ENCODE measurements at places on chromosomes 12 and 14. TPM values are rescaled to one million over a fixed set of nuclear protein-coding genes. Genes with fewer than 3 reads are reported as not detected.

Gene ULK1
- 20.5 TPM for total RNA-seq

GRCh38 chr14:87995500-87996290 is 2.7 kb upstream of the GALC start:
- no peak for DNase-seq

DNA sequence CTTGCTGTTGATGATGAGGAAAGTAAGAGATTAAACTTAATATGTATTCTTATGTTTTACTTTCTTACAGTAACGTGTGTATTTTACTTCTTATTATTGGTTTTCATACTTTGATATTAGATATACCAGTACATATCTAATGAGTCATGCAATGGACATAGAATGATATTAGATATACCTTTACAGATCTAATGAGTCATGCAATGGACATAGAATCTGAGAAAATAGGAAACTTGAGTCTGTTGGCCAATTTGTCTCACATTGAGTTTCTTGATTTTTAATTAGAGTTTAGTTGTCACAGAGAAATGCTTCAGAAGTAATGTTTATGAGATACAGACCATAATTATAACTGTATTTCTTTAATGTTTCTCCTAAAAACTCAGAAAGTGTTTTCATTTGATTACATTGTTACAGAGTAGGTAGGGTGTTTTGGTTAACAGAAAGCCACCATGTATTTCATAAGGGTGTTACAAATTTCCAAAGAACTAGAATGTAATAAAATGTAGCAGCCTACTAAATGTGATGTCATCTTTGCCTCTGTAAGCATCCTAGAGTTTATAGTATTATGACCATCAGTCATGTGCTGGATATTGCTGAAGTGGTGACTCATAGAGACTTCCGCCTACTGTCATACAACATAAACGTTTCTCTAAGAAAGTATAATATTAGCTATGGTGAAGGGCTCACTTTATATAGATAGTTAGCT is 3.0 kb downstream of the GAS2L3 start:
- no peak for DNase-seq

Gene LUM
- total RNA-seq = 363 TPM

GRCh38 chr14:61187196-61187905 is 93.8 kb downstream of the TMEM30B start:
- no peak for DNase-seq

DNA sequence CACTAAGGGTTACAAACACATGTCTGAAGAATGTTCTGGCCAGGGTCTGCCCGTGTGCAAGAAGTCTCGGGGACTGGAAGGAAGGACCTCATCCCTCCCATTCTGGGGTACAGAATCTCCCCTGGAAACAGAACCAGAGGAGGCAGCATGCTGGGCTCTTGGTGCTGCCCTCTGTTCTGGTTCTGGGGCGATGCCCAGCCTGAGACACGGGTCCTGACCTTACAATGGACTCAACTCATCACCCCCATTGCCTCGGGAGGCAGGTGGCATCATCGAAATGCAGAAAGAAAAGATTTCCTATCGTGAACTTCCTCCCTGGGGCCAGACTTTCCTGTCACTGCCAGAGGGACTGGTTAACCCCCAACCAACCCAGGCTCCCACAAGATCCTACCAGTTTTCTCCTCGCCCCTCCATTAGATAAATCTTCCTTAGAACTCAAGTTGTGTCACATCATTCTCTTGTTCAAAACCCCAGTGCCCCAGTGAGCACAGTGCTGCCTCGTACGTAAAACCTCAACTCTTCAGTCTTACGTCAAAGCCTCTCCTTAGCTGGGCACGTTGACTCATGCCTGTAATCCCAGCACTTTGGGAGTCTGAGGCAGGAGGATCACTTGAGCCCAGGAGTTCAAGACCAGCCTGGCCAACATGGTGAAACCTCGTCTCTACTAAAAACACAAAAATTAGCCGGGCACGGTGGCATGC is 52.1 kb downstream of the PSMA6 start:
- peak; percentile 55 for DNase-seq

DNA sequence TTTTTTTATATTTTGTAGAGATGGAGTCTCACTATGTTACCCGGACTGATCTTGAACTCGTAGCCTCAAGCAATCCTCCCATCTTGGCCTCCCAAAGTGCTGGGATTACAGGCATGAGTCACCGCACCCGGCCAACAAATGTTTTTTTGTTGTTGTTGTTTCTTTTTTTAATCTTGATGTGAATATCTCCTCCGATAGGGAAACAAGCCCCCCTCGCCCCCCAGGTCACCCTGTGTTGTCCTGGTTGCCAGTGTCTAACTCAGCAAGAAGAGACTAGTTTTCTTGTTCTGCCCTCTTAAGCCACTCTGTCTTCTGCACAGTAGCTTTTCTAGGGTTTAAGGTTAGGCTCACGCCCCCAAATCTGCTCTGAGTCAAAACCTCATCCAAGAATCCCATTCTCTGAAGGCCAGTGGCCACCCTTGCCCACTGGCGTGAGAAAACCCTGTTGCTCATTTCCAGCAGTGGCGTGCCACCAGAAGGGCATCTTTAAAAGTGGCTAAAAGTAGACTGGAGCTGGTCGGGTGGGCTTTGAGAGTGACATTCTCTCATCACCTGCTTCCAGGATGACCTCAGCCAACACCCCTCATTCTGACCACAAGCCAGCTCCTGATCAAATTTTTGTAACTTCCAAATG is 42.7 kb downstream of the C14orf132 start:
- DNase-seq = peak; percentile 26

Gene RFX4
- total RNA-seq = not detected

DNA sequence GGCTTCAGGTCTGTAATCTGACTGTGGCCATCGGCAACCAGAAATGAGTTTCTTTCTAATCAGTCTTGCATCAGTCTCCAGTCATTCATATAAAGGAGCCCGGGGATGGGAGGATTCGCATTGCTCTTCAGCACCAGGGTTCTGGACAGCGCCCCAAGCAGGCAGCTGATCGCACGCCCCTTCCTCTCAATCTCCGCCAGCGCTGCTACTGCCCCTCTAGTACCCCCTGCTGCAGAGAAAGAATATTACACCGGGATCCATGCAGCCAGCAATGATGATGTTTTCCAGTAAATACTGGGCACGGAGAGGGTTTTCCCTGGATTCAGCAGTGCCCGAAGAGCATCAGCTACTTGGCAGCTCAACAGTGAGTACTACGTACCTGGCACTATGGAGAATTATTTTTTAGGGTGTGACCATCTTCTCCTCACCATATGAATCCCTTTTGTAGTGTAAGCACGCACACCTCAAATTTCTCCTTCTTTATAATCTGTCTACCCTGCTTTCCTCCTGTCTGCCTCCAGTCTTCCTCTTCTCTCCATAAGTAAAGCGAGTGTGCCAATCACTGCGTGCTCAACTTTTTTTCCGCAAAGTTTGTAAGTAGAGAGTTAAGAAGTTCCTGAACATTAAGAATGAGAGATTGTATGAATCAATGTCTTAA is at the start of gene TPH2:
Gene TPH2 (plus strand): TSS at position 118 of the 658 bp plus-strand sequence. CDS start 142 bp downstream, at position 260.
- DNase-seq = no peak

Gene TPPP2
- total RNA-seq = not detected

- DNase-seq = no peak
These were observed 207.0 kb downstream of the ATP23 start for GRCh38 chr12:58148405-58148804.

DNA sequence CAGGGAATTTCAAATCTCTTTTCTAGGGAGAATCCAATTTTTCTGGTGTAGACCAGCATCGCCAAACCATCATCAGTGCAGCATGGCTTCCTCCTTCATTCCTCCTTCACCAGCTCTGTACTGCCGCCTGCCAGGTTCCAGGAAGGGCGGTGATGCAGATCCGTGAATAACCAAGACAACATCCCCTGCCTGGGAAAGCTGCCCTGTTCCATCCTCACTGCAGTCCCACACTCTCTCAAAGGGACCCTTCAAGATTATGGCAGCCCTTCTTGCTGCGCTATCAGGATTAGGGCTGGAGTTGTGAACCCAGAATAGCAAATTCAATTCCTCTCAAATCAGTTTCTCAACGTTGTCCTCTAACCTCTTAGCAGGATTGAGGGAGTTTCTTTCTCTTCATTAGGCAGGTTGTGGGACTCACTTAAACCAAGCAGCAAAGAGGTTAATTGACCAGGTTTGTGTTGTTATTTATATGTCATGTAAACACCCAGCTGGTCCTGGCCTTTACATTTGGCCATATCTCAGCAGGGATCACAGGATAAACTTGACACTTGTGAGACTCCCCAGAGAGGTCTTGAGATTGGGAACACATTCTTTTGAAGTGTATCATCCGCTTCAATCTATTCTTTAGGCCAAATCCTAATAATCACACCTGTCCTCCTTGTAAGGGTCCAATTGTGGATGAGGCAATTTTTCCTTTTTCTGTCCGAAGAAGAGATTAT is 26.2 kb downstream of the TMEM30B start:
- DNase-seq = no peak

DNA sequence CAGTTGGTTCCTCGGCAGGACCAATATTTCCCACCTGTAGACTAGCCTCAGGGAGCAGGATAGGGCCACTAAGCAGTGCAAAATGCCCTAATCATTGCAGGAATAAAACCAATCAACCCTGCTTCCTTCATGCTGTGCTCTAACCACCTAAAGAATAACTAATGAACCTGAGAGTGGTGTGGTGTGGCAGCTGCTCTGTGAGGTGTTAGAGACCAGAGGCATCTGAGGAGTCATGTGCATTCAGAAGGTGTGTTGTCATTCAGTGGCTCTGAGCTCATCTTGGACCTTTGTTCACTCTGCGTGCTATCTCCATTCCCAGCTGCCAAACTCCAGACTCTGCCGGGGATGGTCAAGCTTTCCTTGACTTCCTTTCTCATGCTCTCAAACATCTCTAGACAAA is 136.7 kb upstream of the EGLN3 start:
- DNase-seq = no peak

GRCh38 chr12:102063069-102063468 is 1.3 kb upstream of the WASHC3 start:
- no peak for DNase-seq

Gene TCHP
- total RNA-seq = 42.9 TPM

- no peak for DNase-seq
These were observed 649 bp upstream of the SALL2 start for GRCh38 chr14:21526672-21527317.

GRCh38 chr12:115451780-115452736 is 768.1 kb upstream of the TBX3 start:
- DNase-seq = no peak

GRCh38 chr14:85190251-85190650 is 339.7 kb upstream of the FLRT2 start:
- DNase-seq = no peak

GRCh38 chr14:42947991-42948390 is 1341.3 kb downstream of the LRFN5 start:
- DNase-seq = no peak

GRCh38 chr12:68267892-68268396 is 14.5 kb upstream of the IL22 start:
- DNase-seq = no peak

DNA sequence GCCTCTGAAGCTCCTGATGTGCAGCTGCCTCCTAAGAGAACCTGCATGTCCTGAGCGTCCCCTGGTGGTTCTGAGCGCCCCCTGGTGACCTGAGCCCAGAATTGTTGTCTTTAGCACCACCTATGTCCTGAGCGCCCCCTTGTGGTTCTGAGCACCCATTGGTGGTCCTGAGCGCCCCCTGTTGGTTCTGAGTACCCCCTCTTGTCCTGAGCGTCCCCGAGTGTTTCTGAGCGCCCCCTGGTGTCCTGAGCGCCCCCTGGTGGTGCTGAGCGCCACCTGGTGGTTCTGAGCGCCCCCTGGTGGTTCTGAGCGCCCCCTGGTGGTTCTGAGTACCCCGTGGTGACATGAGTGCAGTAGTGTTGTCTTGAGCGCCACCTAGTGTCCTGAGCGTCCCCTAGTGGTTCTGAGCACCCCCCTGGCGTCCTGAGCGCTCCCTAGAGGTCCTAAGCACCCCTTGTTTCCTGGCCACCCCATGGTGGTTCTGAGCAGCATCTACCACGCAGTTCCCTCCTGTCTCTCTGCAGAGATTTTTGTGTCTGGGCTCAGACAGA is 782.5 kb downstream of the TMEM121 start:
- DNase-seq = no peak

Gene AICDA
- not detected for total RNA-seq

GRCh38 chr12:104122298-104122697 is 15.7 kb downstream of the NFYB start:
- DNase-seq = no peak

Gene TPH2
- total RNA-seq = 0.14 TPM

Gene ANG
- total RNA-seq = 24.3 TPM

DNA sequence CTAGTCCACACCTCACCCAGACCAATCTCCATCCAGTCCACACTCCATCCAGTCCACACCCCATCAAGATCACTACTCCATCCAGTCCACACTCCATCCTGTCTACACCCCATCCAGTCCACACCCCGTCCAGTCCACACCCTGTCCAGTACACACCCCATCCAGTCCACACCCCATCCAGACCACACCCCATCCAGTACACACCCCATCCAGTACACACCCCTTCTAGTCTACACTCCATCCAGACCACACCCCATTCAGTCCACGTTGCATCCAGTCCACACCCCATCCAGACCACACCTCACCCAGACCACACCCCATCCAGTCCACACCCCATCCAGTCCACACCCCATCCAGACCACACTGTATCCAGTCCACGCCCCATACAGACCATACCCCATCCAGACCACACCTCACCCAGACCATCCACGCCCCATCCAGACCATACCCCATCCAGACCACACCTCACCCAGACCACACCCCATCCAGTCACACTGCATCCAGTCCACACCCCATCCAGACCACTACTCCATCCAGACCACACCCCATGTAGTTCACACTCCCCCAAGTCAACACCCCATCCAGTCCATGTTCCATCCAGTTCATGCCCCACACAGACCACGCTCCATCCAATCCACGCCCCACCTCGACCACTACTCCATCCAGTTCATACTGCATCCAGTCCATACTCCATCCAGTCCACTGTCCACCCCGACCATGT is 116.6 kb upstream of the RTL1 start:
- peak; percentile 42 for DNase-seq

Gene TCL1B
- not detected for total RNA-seq

GRCh38 chr14:67221248-67221981 is 19.8 kb upstream of the PALS1 start:
- DNase-seq = no peak

Gene FIGNL2
- total RNA-seq = not detected

DNA sequence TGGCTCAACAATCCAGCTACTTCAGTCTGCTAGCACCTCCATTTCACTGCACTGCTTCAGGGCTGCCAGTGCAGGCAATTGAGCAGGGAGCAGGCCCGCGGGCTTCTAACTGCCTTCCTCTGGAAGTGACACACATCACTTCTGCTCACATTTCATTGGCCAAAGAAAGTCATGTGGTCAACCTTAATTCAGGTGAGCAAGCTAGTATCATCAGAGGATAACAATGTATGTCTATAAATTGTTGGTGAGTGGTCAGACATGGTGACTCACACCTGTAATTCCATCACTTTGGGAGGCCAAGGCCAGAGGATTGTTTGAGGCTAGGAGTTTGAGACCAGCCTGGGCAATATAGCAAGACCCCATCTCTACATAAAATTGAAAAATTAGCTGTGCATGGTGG is 22.3 kb upstream of the CHGA start:
- DNase-seq = no peak

DNA sequence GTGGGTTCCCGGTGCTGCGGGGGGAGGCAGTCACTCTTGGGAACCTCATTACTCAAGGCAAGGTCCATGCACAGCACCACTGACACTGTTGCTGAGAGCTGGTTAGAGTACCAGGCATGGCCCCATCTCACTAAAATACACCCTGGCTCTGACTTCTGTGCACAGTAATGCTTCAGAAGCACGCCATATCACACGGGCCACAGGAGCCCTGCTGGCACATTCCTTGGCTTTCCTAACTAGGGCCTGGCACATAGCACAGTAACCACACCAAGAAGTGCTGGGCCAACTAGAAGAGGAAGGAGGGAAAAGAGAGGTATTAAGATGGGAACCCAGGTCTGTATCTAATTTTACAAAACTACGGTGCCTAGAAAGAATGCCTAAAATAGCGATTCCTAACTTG is 13.5 kb upstream of the RAB35 start:
- DNase-seq = no peak

Data from sigmoid colon (tissue), 7 donors.